ENCODE measurements at places on chromosomes 3 and 15.

- DNase-seq: no peak
Observed at GRCh38 chr3:39196671-39197356, 4.4 kb upstream of the XIRP1 start.

DNA sequence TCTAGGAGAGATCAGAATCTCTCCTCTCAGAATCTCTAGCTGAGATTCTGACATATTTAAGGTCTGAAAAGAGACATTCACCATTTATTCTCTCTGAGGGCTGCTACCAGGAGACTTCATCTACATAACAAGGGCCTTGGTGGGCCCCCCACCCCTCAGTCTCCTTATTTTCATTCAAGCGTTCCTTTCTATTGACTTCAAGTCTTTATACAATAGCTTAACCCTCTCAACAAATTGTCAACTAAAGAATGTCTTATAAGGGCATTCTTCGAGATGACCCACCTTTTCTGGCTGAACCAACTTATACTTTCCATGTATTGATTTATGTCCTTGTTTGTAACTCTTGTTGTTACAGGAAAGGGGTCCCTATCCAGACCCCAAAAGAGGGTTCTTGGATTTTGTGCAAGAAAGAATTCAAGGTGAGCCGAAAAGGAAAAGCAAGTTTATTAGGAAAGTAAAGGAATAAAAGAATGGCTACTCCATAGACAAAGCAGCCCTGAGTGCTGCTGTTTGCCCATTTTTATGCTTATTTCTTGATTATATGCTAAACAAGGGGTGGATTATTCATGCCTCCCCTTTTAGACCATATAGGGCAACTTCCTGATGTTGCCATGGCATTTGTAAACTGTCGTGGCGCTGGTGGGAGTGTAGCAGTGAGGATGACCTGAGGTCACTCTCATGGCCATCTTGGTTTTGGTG, 209.5 kb upstream of the ALCAM start:
- no peak for DNase-seq

DNA sequence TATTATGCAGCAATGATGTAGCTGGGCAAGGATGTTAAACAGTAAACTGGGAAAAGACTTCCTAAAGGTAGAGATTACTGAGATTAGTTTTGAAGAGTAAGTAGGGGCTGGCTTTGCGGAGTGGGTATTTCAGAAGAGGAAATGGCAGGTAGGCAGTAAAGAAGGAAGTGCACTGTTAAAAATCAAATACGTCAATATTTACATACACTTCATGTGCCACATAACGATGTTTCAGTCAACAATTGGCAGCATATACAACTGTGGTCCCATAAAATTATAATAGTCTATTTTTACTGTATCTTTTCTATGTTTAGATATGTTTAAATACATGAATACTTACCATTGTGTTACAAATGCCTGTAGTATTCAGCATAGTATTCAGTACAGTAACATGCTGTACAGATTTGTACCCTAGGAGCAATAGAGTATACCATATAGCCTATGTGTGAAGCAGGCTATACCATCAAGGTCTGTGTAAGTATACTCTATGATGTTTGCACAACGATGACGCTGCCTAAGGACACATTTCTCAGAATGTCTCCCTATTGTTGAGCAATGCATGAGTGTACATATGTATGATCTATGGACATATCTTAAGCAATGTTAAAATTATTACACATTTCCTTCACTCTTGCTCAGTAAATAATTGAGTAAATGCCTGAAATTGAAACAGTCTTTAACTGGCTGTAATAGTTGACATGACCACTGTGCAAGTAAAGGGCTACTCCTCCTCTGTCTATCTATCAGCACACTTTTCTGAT, 196.7 kb downstream of the ISL2 start:
- DNase-seq: no peak

GRCh38 chr3:23981955-23982354, 36.9 kb downstream of the NR1D2 start:
- no peak for DNase-seq

DNA sequence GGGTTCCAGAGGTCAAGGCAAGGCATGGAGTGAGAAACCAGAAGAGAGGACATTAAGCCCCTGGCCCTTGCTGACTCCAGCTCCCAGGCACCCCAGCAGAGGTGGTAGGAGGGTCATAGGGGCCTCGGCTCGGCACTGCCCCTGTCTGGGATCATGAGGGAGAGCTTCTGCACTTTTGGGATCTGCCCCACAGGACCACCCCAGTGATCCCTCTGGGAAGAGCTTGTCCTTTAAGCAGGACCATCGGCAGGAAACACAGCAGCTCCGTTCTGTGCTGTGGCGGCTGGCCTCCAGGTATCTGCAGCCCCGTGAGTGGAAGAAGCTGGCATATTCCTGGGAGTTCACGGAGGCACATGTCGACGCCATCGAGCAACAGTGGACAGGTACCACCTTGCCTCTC, 35.5 kb downstream of the ANKDD1A start:
- no peak for DNase-seq

- peak; percentile 83 for DNase-seq
Observed at GRCh38 chr15:95557226-95558046, 773.1 kb upstream of the NR2F2 start.

DNA sequence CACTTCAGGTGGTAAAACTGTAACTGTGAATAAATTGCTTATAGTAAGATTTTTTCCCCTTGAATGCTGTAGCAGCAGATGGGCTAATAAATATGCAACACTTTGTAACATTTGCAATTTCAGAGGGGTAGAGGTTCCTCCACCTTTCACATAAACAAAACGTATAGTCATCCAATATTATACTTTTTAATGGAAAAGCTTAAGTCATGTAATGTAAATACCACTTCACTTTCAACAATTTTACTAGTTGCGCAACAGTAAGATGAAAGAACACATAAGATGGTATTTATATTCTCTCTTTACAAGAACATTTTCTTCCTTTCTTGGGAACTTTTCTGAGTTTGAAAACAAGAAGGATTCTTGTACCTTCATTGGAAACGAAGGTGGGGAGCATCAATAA, 56.6 kb upstream of the FAM3D start:
- no peak for DNase-seq

DNA sequence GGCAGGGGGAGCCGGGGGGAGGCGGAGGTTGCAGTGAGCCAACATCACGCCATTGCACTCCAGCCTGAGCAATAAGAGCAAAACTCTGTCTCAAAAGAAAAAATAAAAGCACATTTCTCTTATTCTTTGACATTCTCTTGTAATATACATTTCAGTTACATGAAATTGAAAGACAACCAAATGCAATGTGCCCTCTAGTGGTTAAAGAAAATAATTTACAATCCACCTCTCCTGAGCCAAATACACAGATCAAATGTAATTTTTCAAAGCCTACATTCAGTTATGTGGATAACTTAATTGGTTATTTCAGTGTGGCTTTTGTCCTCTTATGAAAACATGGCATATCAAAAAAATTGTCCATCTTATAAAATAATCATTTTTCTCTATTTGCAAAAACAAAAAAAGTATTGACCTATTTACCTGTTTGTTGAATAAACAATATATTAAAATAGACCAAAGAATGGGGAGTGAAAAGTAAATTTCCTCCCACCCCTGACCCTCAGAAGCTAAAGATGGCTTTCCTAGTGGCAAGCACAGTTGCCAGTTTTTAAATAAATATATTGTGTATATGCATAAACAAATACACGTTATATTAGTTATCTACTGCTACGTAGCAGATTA, 14.2 kb upstream of the U2SURP start:
- DNase-seq: no peak

- no peak for DNase-seq
Observed at GRCh38 chr3:112958811-112959560, 15.9 kb downstream of the CD200R1 start.

DNA sequence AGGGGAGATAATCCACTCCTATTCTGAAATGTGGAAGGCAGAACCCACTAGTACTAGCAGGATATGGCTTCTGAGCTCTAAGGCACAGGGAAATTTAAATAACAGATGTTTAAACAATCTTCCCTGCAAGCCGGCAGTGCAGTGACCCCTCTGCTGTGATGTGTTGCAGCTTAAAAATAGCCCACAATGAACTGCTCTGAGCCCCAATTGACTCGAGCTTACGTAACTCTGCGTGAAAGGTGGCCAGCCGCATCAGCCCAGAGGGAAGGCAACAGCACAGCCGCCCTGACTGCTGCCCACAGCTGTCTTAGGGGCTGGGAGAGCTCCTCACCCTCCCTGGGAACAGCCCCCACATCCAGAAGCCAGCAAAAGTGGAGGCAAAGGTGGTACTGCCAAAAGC, 12.5 kb upstream of the CAMKV start:
- no peak for DNase-seq

GRCh38 chr3:116440196-116440595, 5.1 kb downstream of the LSAMP start:
- DNase-seq: no peak

- no peak for DNase-seq
Observed at GRCh38 chr3:155741101-155741500, 3.8 kb downstream of the PLCH1 start.

DNA sequence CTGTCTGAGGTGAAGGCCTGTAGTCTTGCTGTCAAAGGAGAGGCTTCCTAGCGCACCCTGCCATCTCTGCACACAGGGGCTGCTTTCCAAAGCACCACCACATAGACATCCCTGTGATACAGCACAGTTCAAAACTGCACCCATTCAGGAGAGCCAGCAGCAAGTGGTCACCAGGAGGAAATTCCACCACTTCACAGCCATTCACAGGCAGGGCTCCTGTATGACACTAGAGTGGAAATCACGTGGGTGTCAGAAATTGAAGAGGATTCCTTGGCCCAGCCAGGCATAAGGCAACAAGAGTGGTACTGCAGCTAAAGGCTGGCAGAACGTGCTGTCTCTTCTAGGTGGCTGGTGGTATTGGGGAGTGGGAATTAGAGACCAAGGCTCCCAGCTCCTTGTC, 102.8 kb downstream of the RFTN1 start:
- DNase-seq: no peak

- DNase-seq: no peak
Observed at GRCh38 chr3:18223571-18223970, 201.6 kb downstream of the SATB1 start.

DNA sequence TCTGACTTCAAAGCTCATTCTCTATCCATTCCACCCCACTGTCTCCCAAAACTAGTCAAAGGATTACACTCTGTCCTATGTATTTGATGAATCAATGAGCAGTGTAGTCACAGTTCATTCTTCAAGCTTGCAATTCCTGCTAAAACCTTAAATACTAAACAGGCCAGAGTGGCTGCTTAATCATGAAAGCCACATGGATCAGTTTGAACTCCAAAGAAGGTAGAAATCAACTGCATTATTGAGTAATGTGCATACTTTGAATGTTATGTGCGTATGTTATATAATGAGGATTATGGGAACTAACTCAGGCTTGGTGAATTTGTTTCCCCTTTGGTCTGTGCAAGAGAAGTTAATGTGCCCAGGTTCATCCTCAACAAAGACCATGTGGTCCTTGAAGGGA, 45.4 kb downstream of the PRICKLE2 start:
- DNase-seq: peak; percentile 69

DNA sequence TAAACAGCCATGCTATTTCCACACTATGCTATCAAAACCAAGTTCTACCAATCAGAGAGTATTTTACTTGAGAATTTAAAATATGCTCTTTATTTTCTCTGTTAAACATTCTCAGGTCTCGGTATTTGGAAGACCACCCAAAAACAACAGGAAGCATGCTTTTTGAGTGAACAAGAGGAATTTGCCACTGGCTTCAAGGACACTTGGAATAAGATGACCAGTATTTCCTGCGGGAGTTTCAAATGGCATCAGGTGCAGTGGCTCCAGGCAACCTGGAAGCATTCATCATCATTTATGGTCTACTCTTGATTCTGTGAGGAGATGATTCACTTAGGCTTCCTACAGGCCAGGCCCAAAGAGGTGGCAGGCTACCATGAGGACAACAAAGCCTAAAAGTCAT, 305.7 kb upstream of the ATP11B start:
- DNase-seq: no peak

DNA sequence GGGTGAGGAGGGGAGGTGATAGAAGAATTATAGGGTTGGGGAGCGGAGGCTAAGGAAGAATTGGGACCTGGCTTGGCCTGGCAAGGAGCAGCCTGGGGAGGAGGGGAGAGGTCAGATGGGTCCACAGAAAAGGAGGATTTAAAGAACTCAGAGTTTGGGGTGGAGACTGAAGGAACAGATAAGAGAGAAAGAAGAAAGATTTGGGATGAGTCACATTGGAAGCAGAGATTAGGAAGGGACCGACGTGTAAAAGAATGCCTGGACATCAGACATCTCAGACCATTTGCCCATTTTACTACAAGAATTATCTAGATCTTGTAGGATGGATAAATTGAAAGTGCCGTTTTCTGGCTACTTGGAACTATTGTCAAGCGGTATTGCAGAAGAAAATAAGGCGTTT, 10.4 kb downstream of the TCAIM start:
- DNase-seq: no peak

DNA sequence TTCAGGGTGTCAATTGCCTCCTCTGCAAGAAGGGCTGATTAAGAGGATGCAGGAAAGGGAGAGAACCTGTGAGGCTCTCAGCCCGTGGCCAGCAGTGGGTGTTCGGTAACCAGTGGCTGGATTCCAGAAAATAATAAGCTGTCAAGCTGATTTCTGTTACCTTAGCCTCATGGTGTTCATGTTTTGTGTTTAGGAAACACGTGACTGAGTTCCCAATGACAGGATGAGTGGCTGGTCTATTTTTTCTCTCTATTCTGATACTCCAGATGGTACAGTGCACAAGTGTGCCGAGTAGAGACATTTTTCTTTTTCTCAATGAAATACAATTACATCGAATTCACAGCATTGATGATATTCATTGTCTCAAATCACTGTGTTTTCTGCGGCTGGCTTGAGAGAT, 43.6 kb downstream of the EDEM1 start:
- no peak for DNase-seq

- no peak for DNase-seq
Observed at GRCh38 chr3:179158336-179159039, 10.3 kb downstream of the PIK3CA start.

DNA sequence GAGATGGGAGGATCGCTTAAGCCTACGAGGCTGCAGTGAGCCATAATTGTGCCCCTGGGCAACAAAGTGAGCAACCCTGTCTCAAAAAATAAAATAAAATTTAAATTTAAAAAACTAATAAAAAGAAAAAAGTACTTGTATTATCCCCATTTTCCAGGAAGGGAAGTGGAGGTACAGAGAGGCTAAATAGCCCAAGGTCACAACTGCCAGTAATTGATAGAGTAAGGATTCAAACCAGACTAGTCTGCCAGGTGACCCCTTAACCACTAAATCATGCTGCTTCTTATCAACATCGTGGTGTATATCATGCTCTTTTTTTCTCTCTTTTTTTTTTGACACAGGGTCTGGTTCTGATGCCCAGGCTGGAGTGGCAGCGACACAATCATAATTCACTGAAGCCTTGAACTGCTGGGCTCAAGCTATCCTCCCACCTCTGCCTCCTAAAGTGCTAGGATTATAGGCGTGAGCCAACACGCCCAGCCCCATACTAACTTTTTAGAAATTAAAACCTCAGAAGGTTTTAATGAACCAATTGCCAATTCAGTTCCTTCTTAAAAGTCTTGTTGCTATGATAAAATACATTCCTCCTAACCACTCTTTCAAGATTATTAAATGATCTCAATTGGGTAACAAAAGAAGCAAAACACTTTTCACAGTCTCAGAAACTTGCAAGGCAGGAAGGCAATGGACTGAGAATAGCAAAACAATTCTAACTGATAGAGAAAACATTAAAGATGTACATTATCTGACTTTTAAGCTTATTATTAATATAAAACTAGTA, 30.5 kb downstream of the HERC1 start:
- DNase-seq: no peak

GRCh38 chr3:11445883-11446282, 173.7 kb downstream of the ATG7 start:
- DNase-seq: no peak

GRCh38 chr3:155744010-155744625, 753 bp downstream of the PLCH1 start:
- DNase-seq: no peak

GRCh38 chr3:187807086-187807862, 62.0 kb upstream of the BCL6 start:
- DNase-seq: no peak

Measured in fibroblast of skin of left biceps (primary cell).